ENCODE measurements at places on chromosomes 2 and 18. TPM values are rescaled to one million over a fixed set of nuclear protein-coding genes. Genes with fewer than 3 reads are reported as not detected.
A peak's percentile ranks its signal among the peaks of the same experiment; 100 is the strongest.

DNA sequence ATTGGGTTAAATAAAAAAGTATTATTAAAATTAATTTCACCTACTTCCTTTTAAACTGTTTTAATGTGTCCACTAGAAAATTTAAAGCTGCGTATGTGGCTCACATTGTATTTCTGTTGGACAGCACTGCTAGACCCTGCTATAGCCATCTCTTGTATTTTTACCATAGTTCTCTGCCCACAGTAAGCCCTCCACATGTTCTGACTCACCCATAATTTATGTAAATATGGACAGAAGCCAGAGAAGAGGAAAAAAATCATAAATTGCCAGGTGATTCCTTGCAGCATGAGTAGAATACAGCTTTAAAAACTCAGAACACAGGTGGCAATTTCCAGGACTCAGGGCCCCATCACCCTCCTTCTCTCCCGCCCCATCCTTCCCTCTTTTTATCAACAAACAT is 142.4 kb upstream of the MEX3C start:
- no peak for DNase-seq

- peak; percentile 57 for DNase-seq
Observed at GRCh38 chr2:170714381-170715061, 616 bp upstream of the SP5 start.

- DNase-seq, result no peak
Observed at GRCh38 chr2:176830362-176830761, 382.2 kb upstream of the HNRNPA3 start.

GRCh38 chr2:38168710-38169480 is 92.9 kb upstream of the CYP1B1 start:
- no peak for DNase-seq

DNA sequence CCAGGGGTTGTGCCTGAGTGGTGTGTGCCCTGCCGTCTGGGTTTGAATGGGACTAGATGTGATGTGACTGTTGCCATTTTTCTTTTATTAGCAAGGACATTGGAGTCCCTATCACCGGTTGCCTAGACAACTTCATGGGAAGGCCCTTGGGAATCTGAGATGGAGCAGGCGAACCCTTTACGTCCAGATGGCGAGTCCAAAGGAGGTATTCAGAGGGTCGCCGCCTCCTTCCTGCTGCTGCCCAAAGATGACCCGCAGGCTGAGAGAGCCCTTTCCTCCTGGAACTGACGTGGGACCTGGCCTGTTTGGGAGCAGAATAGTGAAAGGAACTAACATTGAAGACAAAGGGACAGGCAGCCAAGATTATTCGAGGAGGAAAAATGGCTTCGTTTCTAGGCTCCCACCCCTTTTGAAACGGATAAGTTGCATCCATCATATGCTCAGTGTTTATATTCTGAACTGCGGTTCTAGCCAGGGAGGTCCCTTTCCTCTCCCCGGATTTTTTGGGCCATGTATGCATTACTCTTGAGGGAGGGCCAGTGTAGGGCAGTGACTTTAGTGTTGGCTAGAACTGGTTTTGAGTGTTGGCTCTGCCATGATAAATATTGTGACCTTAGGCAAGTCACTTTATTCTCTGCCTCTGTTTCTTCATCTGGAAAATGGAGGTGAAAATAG is 673 bp downstream of the CENPO start:
- DNase-seq, result no peak

The CIB4 gene
- 0.61 TPM for total RNA-seq

The IMMT gene
- total RNA-seq, result 63.0 TPM

The MTCL1 gene
- 11.0 TPM for total RNA-seq

All from uterus (tissue), 4 donors.